Fibroblast of skin of left quadriceps (primary cell): ENCODE measurements at places on chromosomes 5 and 9.

DNA sequence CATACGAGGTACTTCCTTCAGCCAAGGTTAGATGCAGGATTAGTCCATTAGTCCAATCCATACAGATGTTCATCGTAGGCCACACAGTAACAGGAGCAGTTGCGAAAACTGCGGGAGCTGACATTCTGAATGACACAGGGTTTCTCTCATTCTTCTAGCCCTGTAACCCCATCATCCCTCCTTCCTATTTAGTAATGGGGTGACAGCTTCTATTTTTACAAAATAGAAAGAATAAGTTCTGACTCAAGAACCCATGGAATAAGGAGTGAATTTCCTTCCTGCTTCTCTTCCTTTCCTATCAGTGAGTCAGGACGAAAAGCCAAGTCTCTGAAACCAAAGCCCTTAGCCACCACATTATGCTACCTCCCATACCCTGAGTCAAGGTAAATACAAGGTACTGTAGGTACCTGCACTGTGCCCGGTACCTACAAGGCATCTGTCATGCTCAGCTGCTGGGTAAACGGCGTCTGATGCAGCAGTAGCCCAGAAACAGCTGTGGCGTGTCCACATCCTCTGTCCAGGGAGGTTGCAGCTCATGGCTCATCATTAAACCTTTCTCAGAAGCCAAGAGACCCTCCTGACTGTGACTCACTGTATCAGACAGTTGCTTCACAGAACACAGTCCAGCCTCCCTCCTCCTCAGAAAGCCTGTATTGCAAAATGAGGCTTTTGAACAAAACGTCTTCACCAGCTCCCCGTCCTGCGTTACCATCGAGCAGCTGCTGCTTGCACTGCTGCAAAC lies 84.2 kb downstream of the ESM1 start:
- no peak for DNase-seq

- no peak for DNase-seq
These were observed 452.8 kb downstream of the ENC1 start for GRCh38 chr5:74187757-74188156.

- DNase-seq: no peak
These were observed 24.8 kb downstream of the CCNJL start for GRCh38 chr5:160287378-160288051.

- peak; percentile 71 for DNase-seq
These were observed 9.0 kb downstream of the RGS14 start for GRCh38 chr5:177366528-177367322.

DNA sequence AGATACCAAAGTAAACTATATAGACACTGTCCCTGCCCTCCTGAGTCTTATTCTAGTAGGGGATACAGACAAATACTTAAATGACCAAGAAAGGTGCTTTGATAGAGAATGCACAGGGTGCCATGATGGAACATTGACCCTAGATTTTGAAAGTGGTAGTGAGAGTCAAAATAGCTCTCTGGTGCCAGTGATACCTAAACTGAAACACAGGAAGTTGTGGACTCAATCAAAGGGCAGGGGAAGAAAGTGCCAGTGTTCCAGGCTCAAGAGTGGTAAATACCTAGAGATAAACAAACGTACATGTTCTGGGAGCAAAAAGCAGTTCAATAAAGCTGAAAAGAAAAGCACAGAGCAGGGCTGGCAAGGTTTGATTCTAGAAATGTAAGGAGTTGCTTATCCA lies 267.6 kb downstream of the ISL1 start:
- no peak for DNase-seq

- no peak for DNase-seq
These were observed 107.4 kb downstream of the TUSC1 start for GRCh38 chr9:25570802-25571201.

DNA sequence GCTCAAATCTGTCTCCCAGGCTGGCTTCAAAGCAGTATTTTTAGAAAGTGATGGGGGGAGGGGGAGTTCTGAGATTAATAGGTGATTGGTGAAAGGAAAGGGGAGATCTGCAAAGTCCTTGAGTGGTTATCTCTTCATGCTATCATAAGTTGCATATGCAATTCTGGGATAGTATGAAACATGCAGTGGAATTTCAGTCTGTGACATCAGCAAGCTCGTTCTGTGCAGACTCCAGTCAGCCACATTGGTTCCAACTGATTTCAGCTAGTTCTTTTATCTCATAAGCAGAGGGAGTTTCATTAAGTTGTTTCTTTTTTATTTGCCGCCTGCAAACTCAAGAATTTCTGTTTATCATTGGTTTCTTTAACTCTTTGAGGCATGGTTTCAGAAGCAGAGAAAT lies 180.5 kb upstream of the SH3GL2 start:
- peak; percentile 3 for DNase-seq

- peak; percentile 3 for DNase-seq
These were observed 132.2 kb downstream of the FBXO4 start for GRCh38 chr5:42057254-42057690.

DNA sequence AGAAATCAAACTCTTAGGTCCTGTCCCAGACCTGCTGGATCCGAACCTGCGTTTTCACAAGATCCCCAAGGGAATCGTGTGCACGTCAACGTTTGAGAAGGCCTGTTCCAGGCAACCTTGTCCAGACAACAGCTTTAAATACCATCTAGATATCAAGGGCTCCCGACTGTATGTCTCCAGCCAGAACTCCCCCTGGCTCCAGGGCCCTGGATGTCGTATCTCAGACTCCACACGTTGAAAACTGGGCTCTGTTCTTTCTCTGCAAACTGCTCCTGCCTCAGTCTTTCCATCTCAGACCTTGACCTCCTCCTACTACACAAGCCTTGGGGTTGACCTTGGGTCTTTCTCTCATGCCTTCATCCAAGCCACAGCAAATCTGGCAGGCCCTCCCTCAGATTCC lies 5.8 kb upstream of the ENG start:
- DNase-seq: no peak

DNA sequence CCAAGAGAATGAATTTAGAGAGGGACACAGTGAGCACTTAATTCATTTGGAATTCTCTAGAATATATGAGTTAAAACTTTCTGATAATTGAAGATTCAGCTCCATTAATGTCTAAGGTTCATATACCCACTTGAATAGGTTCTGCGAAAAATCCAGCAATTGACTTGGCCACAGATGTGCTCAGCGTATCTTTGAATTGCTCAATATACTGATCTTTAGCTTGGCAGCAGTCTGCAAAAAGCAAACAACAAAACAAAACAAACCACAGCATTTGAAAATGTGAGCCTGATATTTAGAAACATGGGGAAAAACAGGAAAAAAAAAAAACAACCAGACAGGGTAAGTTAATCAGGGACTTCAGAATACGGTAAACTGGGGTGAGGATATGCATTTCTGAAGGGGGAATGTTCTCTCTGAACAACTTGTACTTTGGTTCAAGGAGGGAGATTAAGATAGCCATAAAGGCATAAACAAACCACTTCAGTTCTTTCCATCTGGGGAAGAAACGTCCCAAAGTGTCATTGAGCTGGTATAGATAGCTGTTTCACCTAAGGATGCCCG lies 21.4 kb downstream of the AGXT2 start:
- no peak for DNase-seq

DNA sequence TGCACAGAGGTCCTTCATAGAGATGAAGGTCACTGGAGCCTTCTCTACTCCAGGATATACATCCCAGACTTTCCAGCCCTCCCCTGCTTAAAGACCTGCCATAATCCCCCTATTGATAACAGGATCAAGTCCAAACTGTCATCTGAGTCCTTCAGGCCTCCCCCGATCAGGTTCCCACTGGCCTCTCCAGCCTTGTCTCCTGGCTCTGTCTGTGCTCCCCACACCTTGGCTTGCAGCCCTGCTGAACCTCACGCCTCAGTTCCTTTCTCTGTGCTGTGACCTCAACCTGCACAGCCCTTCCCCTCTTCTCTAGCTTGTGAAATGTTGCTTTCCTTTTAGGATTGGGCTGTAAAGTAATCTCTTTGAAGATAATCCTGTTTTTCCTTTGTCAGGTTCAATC lies 2.5 kb upstream of the HRH2 start:
- DNase-seq: no peak

DNA sequence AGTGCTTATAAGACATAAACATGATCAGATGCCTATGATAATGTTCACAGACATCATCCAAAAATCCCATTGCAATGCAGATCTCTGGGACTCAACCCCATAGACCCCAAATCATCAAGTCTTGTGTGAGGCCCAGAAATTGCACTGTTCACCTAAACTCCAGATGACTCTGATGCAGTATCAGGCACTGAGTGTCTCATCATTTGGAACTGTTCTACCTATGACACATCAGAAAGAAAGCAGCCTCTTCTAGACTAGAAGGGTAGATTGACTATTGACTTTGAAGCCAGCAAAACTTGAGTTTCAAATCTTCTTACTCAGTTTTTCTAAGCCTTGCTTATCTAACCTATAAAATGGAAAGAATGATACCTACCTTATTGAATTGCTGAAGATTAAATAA lies 58.7 kb upstream of the PAPPA start:
- DNase-seq: no peak

- DNase-seq: peak; percentile 65
These were observed at the start of gene DDX31 for GRCh38 chr9:132669698-132670456. DDX31 (minus strand) TSS chr9:132669983; CDS start chr9:132669934, 49 bp downstream.

- DNase-seq: no peak
These were observed 57.2 kb downstream of the WDR70 start for GRCh38 chr5:37436146-37436934.

- peak; percentile 30 for DNase-seq
These were observed 4.0 kb upstream of the CDK5RAP2 start for GRCh38 chr9:120583958-120584369.

- DNase-seq: no peak
These were observed 75.5 kb downstream of the TSPAN17 start for GRCh38 chr5:176722757-176723156.

- peak; percentile 33 for DNase-seq
These were observed 25.3 kb upstream of the ENHO start for GRCh38 chr9:34547960-34548611.

DNA sequence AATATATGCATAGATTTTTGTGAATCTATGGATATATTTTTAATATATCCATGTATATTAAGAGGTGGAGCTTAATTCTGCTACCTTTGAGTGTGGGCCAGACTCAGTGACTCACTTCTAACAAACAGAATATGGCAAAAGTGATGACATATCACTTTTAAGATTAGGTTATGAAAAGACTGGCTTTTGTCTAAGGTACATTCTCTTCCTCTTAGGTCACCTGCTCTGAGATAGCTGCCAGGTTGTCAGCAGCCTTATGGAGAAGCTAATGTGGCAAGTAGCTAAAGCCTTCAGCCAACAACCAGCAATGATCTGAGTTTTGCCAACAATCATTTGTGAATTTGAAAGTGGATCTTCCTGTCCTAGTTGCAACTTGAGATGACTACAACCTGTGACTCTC lies 83.8 kb downstream of the ANKRD31 start:
- no peak for DNase-seq

GRCh38 chr5:174428895-174429294 lies 295.5 kb upstream of the MSX2 start:
- DNase-seq: no peak

DNA sequence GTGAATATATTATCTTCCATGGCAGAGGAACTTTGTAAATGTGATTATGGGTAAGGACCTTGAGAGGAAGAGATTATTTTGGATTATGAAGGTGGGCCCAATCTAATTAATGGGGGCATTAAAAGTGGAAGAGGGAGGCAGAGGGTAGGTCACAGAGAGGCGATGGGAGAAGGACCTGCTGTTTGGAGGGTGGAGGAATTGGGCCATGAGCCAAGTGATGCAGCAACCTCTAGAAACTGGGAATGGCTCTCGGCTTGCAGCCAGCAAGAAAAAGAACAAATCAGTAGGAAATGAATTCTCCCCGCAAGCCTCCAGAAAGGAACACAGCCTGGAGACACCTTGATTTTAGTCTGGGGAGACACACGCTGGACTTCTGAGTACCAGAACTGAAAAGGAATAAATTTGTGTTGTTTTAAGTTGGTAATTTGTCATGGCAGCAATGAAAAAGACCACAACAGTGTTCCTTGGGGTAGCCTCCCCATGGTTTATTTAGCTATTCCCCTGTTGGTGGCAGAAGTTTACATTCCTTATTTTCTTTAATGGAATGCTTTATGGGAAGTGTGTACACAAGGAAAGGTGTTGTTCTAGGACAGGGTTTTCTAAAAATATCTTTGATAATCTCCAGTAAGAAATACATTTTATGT lies 103.6 kb downstream of the HSPA4 start:
- no peak for DNase-seq

- no peak for DNase-seq
These were observed 1207.1 kb upstream of the CDH18 start for GRCh38 chr5:21195145-21195544.

- no peak for DNase-seq
These were observed 396.0 kb downstream of the MLLT3 start for GRCh38 chr9:20226345-20226744.

DNA sequence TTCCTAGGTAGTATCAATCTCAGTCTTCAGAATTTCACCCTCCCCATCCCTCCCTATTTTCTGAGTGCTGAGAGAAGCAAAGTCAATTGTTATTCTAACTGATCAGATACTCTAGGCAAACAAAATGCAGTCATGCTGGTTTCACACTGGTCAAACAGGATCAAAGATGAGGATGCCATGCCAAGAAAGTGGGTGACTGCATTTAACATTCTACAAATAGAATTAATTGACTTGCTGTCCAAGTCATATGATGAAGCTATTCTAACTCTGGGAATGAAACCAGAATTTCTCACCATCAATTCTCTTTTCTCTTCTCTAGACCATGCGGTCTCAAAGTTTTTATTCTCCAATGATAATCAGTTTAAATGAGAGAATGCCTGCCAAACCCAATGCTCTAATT lies 112.5 kb downstream of the CTNND2 start:
- DNase-seq: no peak

DNA sequence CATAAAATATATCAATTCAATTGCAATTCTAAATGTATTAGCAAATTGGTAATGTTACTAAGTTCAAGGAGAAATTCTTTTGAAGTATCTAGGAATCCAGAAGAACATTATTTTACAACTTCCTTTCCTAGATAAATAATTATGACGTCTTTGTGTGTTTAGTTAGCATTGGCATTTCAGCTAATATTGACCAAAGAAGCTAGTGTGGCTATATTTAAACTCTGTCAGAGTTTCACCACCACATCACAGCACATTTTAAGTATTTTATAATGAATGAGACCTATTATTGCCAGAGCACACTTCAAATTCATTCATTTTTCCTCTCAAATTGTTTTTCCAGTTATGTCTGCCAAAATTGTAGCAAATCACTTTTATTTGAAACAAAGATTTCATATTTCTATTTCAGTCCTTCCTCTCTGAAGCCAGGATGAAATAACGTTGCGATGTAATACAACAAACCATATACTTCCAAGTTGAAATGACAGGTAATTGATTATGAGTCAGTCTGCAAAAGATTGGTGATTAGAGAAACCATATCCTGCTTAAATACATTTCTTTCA lies 18.9 kb downstream of the PLK2 start:
- DNase-seq: no peak

DNA sequence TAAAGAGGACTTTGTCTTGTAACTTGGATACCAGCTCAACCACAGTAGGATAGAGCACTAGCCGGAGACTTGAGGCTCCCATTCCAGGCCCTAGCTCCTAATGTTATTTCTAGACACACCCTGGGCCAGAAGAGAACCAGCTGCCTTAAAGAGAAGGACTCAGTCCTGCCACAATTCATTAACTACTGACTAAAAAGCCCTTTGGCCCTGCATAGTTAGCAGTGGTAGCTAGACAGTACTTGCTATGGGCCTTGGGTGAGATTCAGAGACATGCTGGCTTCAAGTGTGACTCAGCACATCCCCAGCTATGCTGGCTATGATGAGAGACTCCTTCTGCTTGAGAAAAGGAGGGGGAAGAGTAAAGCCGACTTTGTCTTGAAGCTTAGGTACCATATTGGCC lies 47.3 kb downstream of the TMEM167A start:
- DNase-seq: peak; percentile 5
